ENCODE measurements at places on chromosomes 7 and 10.

DNA sequence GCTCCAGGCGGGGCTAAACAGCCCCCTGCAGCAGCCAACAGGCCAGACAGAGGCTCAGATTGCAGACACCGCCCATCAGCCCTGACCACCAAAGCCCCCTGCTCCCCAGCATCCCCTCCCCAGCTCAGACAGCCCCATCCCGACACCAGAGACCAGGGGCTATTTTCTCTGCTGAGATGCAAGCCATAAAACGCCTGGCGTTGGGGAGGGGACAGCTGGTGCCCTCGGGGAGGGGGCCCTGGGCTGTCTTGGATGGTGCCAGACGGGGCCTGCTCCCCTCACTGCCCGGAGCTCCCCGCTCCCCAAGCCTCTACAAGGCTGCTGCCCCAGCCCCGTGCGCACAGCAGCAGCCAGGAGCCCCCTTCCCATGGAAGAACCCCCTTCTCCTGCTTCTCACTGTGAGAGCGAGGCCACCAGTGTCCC lies 31.8 kb downstream of the GET4 start:
- DNase-seq: no peak

GRCh38 chr10:14276210-14276609 lies 54.5 kb downstream of the FRMD4A start:
- DNase-seq: no peak

- DNase-seq: no peak
Measured at GRCh38 chr10:52318822-52319464, 4.9 kb downstream of the DKK1 start.

DNA sequence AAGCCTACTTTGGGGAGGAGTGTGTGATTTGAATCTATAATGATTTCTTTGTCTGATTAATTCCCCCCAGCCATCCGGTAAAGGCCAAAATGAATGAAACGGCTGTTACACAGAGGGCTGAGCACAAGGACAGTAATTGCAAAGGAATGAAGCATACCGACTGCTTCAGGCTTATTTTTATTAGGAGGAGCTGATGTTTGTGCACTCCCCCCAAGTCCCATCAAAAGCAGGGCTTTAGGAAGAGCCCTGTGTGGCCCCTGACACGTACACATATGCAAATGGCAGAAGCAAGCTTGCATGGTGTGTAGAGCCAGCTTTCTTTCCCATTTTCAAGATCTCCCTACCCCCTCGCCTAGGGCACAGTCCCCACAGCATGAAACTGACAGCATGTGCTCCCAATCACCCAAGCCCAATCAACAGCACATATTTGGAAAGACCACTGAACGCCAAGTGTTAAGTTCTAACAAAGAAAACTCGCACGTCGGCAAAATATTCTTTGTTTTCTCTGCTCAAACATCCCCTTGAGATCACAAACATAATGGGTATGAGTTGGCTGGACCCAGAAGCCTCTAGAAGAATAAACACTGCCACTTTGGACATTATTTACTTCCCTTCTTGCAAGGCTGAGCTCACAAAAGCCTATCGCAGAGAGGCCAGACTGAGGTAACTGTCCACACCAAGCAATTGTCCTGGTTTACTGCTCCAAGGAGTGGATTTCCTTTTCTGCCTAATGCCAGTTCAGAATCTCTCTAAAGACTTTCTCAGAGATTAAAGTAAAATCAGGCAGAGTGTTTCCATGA lies 143.0 kb downstream of the CUBN start:
- DNase-seq: no peak

DNA sequence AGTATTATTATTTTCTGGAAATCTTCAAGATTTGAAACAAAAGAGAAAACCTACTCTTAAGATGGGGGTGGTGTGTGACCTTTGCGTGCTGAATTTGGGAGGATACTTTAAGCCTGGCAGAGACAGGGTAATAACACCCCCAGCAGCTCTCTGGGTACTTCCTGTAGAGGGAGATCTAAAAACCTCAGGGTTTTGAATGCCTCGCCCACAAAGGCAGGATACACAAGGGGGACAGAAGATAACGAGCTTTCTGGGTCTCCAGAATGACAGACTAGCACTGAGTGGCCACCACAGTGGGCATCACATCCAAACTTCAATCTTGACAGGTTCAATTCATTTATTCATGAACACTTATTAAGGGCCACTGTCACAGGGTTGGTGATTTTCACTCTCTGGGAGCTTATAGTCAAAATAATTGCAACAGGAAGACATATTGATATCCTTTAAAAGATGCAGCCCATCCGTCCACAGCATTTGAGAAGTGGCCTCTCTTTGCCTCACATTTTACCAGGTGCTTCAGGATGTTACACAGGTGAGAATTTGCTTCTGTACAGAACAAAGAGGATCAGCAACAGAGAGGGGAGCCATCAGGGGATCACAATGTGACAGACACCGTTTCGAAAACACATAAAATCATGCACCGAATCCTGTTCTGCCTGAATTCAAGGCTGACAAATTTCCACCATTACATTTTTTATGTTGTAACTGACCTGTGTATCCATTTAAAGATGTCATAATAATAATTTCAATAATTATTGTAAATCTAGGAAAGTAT lies 14.3 kb downstream of the CPA1 start:
- DNase-seq: no peak

DNA sequence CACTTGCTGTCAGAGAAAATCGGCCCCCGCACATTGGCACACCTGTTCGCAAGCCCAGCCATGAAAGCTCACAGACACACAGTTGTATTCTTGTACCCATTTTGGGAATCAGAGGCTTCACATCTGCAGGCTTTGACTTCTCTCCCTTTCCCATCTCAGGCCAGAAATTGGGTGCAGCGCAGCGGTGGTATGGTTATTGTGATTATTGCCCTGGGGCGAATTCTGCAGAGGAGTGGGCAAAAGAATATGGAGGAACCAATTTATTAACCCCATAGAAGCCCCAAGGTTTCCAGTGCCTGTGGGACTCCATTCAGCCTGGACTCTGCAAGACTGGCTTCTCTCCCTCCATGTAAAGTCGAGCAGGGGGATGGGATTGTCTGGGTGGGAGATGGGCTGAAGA lies 14.0 kb downstream of the TLX1 start:
- no peak for DNase-seq

GRCh38 chr10:33240931-33241330 lies 93.5 kb downstream of the NRP1 start:
- no peak for DNase-seq

DNA sequence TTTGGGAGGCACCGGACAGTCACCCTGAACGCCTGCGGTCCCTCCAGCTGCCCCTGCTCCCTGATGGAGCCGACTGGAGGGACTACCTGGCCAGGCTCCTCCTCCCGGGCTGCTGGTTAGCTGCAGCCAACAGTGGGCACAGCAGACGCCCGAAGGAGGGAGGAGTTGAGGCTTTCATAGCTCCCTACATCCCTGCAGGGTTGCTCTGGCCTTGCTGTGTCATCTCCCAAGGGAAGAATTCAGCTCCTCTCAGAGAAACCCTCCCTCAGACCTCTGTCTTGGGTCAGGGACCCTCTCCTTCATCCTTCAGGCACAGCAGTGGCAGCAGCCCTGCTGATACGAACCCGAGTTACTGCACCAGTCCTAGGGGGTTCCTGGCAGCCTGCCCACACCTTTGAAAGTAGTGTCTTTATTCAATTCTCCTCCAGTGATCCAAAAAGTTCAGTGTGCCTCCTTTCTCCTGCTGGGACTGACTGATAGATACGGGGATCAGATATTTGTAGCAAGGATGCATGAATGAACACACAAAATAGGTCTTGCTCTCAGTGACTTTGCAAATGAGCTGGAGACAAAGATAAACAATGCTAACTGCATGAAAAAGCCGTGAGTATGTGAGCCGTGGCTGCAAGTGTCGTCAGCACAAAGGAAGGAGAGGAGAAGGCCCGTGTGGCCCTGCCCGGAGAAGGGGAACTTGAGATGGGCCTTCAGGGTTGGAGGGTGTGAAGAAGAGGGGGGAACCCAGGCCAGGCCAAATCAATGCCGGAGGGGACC lies 136.6 kb downstream of the PRKAG2 start:
- no peak for DNase-seq

DNA sequence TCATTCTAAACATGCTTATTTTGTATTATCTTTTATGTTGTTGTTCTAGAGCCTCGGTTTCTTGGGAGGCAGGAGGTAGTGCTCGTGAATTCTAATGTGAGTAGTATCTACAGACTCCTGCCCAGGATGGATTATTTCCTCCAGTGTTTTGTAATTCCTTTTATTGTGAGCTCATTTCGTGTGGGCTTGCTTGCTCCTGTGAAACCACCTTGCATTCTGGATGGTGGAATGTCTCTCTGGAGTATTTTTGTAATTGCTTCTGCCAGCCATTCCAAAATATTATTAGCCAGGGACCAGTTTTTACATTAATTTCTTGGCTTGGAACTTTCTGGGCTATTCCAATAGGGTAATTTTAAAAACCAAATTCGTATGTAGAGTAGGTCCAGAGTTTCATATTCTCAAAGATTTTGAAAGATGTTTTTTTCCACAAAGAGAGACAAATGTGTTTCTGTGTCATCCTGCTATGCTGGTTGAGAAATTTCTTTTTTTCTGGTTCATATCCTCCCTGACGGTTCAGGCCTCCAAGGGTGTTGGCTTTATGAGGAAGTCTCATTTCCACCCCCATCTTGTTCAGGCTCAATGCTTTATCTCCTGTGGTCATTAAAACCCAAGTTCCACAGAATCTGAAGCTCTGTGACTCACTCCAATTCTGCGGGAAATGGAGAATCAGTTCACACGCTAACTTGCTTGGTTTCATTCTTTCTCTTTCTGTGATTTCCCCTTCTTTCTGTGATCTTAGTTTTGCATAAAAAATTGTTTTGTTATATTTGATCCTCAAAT lies 41.7 kb upstream of the CALD1 start:
- no peak for DNase-seq

DNA sequence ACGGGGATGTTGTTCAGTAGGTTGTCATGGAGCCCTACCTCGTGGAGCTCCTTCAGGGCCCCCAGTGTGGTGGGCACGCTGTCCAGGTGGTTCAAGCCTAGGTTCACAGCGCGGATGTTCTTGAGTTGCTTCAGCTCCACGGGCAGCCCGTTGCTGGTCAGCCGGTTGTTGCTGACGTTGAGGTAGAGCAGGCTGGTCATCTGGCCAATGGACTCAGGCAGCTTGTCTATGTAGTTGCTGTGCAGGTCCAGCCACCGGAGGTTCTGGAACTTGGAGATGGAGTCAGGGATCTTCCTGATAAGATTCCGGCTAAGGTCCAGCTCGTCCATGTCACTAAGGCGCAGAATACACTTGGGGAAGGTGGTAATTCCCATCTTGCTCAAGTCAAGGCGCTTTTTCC lies 26.0 kb downstream of the LRRC18 start:
- DNase-seq: no peak

DNA sequence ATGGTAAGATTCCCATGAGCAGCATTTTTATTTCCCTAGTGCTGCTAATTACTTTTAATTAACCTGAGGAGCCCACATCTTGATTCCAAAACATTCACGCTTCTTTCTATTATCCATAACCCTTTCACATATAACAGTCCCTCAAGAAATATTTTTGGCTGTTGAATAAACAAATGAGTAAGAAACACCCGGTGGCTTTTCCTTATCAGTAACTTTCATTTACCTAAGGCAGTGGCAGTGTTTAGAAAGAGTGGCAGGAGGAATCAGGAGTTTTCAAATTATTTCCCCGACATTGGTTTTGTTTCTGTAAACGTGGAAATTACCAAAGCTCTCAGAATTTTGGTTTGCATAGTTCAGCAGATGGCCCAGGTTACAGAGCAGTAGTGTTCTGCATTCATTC lies 1015.6 kb upstream of the LRRTM3 start:
- DNase-seq: no peak

DNA sequence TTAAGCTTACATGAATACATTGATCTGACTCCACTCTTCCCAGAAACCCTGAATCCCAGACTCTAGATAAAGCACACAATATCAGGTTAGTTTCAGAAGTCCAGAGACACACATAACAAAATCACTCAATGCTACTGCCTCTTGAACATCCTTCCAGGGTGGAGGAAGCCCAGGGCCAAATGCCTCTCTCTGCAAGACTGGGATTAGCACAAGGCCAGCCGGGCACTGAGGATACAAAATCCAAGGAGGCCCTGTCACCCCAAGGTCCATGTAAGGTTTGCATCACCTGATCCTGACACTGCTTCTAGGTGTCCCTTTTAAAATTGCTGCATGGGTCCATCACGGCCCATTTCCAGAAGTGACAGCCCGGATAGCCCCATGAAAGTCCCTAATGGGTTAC lies 2.6 kb upstream of the PLXNA4 start:
- DNase-seq: no peak

DNA sequence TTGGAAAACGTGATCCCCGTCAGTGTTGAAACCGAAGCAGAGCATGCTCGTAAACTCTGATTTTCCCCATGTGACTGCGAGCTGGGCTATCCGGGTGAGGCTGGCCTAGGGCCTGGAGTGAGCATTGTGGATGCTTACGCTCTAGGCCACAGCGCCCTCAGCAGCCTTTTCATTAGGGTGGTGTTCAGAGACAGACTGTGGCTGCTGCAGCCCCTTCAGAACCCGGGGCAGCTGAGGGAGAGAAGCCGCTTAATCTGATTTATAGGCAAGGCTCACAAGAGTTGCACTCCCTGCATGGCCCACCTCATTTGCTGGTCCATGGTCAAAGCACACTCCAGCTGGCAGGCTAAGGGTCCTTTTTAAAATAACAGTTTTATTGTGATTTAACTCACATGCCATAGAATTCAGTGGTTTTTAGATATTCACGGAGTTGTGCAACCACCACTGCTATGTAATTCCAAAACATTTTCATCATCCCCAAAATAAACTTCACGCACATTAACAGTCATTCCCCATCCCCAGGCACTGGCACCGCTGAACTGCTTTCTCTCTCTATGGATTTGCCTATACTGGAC lies 72.5 kb downstream of the SYPL1 start:
- DNase-seq: no peak

DNA sequence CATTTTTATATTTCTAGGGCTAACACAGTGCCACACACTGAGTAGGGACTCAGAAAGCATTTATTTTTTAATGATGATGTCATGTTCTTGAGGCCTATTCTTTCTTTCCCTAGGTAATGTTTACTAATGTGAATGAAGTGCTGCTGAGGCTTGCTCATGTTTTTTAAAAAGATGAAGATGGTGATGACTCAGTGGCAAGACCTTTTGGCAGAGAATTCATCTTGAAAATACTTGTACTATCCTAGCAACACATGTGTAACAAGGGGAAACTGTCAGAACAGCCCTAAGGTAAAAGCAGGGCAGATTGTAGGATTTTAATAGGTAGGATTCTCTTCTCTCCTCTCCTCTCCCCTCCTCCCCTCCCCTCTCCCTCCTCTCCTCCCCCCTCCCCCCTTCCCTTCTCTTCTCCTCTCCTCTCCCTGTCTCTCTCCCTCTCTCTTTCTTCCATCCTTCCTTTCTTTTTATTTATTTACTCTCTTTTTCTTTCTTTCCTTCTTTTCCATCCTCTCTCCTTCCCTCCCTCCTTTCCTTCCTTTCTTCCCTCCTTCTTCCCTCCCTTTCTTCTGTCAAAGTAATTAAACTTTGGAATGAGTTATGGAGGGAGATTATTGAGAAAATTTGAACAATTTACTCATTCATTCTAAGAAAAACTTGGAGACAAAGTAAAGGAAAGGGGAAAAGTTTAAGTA lies 75.3 kb downstream of the ZNF92 start:
- no peak for DNase-seq

DNA sequence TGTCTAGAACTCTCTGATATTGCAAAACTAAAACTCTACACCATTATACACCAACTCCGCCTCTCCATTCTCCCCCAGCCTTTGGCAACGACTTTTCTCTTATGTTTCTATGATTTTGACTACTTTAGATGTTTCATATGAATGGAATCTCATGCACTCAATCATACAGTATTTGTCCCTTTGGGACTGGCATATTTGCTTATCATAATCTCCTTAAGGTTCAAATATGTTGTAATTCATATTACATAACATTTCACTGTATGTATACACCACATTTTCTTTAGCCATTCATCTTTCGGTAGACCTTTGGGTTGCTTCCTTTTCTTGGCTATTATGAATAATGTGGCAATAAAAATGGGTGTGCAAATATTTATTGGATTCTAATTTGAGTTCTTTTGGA lies 164.4 kb downstream of the ARL4A start:
- no peak for DNase-seq
